ENCODE measurements at places on chromosomes 4 and X.
A peak's percentile ranks its signal among the peaks of the same experiment; 100 is the strongest.

GRCh38 chr4:181958446-181958845 is 284.8 kb upstream of the TENM3 start:
- no peak for DNase-seq

DNA sequence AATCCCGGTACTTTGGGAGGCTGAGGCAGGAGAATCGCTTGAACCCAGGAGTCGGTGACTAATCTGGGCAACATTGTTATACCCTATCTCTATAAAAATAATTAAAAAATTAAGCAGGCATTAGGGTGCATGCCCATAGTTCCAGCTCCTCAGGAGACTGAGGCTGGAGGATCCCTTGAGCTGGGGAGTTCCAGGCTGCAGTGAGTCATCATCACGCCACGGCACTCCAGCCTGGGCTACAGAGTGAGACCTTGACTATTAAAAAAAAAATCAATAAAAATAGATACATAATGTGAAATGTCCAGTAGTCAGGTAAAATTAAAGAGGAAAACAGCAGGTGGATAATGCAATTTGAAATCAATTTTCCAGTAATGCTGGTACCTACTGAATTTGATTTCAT is 14.6 kb downstream of the ADGRL3 start:
- no peak for DNase-seq

- DNase-seq = no peak
Observed at GRCh38 chrX:44971674-44972073, 98.7 kb downstream of the KDM6A start.

DNA sequence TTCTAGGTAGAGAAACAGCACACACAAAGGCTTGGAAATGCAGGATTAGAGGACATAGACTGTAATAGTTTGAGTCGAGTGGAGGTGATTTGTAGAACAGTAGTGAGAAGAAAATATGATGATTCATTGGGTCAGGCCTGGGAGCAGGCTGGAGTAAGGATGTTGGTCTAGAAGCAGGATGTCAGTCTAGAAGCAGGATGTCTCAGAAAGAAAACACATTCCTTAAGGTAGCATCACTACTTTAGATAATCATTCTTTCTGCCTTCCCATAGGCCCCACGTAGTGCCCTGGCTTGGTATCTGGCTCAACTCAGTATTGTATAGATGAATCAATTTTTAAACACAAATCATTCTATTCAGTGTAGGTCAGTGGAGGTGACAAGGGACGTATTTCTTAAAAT is 11.2 kb upstream of the DACH2 start:
- DNase-seq = no peak

DNA sequence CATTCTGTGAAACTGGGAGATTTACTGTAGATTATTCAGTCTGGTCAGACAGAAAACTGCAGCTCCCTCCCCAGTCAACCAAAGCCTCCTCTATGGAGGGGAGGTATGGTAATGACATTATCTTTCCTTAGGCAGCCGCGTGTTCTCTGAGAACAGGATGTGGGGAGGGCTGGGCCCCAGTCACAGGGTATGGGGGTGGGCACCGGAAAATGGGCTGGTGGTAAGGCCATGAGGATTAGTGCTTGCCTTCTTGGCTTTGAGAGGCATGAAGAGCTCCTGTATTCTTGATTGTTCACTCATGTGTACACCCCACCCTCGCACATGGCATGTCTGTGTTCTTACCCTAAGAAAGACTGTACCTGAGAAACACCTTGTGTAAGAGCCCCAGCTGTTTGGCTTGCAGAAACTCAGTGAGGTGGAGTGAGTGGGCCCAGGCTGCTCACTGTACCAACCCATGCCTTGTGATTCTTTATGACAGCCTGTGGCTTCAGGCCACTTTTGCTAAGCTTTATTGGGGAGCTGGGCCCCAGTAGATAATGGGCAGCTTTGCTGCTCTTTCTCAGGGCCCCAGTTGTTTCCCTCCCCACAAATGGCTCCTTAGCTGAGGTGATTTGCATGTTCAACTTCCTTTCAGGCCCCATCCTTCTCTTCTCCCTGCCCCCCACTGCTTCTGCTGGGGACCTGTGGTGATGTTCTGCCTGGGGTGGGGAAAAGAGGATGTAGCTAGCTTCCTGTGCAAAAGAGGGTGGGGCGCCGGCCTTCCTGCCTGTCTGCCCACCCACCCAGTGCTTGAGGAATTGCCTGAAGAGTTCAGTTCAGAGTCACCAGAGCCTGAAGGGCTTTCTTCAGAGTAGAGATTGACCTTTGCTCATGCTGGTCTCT is 30.7 kb downstream of the MSN start:
- DNase-seq = peak; percentile 96

- DNase-seq = peak; percentile 28
Observed at GRCh38 chr4:47531241-47531953, 46.3 kb downstream of the ATP10D start.

DNA sequence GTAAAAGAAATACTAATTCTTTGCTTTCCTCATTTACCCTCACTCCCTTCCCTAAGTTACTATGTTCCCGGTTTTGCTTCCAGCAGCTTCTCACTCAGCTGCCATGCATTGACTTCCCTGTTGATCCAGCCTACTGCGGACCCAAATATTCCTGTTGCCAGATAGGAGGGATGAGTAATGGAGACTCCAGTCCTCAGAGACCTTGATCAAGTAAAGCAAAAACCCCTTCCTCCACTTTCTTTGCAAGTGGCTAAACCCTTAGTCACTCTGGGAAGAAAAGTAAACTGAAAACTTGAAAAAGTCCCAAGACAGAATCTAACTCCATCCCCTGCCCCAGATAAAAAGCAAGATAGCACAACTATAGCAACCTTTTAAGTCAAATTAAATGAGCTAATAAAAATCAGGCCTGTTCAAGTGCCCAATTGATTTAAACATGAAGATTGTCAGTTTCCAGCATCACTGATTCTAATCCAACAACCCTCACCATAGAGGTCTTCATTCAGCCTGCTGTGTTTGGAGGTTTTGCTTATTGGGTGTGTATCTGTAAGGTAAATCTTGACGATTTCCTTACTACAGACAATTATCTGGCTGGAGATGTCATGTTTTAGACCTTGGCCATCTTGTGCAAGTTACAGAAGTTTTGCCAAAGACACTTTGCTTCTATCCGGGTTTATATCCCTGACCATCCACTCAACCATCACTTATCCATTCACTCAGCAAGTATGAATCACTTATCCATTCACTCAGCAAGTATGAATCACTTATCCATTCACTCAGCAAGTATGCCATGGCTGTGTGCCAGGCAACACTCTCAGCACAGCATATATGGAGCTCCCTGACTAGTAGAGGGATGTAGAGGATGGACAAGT is 17.6 kb downstream of the FGFBP1 start:
- no peak for DNase-seq

GRCh38 chr4:12770351-12770750 is 713.8 kb downstream of the RAB28 start:
- no peak for DNase-seq

- DNase-seq = peak; percentile 97
Observed at GRCh38 chr4:189771696-189772361, 168.8 kb upstream of the FRG1 start.

GRCh38 chr4:67762086-67762485 is 7.9 kb upstream of the GNRHR start:
- DNase-seq = no peak

DNA sequence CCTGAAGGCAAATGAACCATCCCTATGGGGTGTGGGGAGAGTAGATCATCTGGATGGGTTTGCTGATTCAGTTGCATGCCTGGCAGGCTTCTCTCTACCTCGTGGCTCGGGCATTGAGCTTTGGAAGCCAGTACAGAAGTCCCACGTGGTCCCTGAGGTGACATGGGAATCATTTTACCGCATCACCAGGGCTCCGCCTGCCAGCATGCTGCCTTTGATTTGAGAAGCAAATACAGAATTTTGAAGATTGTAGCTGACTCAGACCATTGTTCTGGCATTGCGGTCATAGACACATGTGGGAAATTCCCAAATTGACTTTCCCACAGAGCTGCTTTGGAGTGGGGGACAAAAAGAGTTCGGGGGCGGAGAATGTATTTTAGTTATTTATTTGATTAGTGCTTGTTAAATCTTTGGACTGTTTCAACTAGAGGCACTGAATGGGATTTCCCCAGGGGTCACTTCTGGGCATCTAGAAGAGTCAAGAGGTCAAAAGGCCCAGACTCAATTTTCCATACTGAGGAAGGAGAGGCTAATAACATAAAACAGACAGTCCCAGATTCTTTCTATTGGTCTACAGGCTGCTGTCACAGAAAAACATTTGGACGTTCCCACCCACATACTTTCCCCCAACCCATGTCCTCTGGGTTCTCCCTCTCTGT is 79.3 kb downstream of the NHSL2 start:
- no peak for DNase-seq

GRCh38 chr4:886244-886643 is 45.9 kb downstream of the GAK start:
- no peak for DNase-seq

DNA sequence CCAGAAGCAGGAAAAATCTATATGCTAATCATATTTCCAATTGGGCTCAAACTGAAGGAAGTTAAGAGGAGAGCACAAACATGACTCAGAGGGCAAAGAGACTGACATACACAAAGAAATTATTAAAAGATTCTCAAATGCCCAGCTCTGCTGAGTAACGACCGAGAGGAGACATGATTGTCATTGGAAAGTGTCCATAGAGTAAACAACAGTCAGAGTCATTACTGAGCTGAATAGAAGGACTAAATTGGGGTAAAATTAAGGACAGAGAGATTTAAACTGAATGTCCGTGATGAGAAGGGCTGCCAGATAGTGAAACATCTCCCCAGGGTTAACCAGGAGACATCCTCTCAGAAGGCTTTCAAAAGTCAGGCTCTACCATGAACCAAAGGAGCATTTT is 111.2 kb upstream of the GALNT7 start:
- DNase-seq = no peak

- no peak for DNase-seq
Observed at GRCh38 chrX:17266136-17266535, 108.9 kb upstream of the NHS start.

GRCh38 chr4:127997534-127998388 is 32.6 kb downstream of the ABHD18 start:
- peak; percentile 46 for DNase-seq

- DNase-seq = no peak
Observed at GRCh38 chr4:116544946-116545345, 540.4 kb downstream of the TRAM1L1 start.

DNA sequence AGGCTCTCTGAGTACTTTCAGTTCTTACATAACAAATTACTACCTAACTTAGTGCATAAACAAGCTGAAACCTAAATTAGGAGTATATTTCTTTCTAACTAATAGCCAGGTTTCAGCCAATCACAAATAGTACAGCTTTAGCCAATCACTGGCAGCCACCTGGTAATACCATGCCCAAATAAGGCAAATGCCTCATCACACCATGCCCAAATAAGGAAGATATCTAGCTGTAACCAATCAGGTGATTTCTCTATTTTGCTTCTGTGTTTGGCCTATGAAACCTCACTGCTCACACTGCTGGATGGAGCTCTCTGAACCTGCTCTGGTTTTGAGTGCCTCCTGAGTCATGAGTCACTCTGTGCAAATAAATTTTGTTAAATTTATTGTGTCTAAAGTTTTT is 113.5 kb downstream of the DDIT4L start:
- DNase-seq = no peak

DNA sequence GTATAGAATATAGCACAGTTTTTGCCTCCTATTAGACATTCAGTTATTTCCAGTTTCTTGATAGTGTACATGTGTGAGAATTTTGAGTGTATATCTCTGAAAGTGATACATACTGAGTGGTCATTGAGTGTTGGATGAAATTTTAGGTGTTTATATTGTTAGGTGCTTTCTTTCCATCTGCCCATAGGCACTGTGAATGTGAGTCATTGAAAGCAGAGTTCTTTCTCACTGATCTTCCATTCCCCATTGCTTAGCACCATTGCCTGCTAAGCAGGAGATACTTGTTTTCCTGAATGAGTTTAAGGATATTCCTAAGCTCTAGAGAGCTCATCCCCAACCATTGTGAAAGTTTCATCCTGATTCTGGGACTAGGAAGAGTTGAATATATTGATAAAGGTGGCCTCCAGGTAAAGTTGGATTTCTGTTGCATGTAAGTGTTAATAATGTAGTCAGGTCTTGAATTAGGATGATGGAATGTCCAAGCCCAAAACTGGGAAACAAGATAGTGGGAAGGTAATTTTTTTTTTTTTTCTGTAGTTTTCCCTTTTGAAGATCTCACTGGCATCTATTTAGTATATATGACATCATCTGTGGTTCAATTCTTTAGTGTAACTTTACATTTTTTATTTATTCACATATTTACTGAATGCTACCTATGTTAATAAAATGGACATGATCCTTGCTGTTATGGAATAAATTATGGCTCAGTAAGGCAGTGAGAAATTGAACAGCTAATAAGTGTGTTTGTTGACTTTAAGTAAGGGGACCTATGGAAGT is 22.1 kb downstream of the UBE2K start:
- no peak for DNase-seq

DNA sequence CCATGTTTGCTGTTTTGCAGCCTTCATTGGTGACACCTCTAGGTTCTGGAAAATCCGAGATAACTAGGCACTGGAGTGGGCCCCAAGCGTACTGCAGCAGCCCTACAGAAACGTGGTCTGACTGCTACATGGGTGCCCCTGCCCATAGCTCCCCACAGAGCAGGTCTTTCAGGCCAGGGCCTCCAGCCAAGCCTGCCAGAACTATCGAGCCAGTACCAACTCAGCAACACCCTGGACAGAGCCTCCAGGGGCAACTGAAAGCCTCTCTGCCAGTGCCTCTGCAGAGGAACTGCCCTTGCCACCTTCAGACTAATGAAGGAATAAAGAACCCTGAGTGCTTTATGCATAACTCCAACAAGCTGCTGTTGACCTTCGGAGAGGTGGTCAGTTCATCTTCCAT is 111.1 kb upstream of the PPP3CA start:
- no peak for DNase-seq

DNA sequence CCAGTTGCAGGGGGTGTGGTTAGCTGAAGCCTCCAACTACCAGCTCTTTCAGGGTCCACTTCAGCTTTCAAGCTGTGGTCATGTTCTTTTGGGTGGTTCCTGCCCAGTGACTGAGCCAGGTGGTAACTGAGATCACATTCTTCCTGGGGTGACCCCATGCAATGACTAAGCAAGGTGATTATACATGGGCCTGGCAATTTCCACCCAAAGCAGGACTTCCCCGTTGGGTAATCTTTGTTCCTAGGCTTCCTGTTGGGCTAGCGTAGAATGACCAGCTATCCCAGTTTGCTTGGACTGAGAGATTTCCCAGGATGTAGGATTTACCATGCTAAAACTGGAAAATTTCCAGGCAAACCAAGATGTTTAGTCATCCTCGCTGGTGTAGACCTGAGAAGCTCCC is 18.4 kb upstream of the MAGEB17 start:
- DNase-seq = no peak

DNA sequence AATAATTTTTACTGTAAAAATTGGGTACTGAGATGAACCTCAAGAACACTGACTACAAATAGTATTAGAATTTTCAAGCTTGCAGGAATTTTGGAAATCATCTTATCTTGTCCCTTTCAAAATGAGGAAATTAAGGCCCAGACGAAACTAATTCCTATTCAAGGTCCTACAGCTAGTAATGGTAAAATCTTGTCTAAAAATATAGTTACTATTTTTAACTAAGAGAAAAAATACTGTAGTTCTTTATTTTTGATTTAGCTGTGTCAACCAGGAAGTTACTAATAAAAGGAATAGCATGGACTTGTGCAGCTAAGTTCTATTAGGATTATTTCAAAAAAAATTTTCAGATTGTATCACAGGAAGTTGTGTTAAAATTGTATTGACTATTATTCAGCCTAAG is 12.7 kb downstream of the PRIMPOL start:
- DNase-seq = no peak

- no peak for DNase-seq
Observed at GRCh38 chr4:41533680-41534079, 4.3 kb upstream of the LIMCH1 start.

GRCh38 chr4:5126231-5126630 is 75.0 kb downstream of the STK32B start:
- no peak for DNase-seq
